Type B pancreatic cell (in vitro differentiated cells): ENCODE measurements at places on chromosomes 6 and 20. TPM values are rescaled to one million over a fixed set of nuclear protein-coding genes. Genes with fewer than 3 reads are reported as not detected.

- no peak overlapping the region for H3K4me3 ChIP-seq
- H3K36me3 ChIP-seq = no peaks in the 10 kb centered on the region
- peaks cover 53% of the 10 kb centered on the region for H3K27me3 ChIP-seq
- no peak overlapping the region for H3K27ac ChIP-seq
- DNase-seq = no peak
- peaks cover 13% of the 10 kb centered on the region for H3K4me1 ChIP-seq
Observed at GRCh38 chr6:44339763-44340625, 2.5 kb upstream of the SPATS1 start.

DNA sequence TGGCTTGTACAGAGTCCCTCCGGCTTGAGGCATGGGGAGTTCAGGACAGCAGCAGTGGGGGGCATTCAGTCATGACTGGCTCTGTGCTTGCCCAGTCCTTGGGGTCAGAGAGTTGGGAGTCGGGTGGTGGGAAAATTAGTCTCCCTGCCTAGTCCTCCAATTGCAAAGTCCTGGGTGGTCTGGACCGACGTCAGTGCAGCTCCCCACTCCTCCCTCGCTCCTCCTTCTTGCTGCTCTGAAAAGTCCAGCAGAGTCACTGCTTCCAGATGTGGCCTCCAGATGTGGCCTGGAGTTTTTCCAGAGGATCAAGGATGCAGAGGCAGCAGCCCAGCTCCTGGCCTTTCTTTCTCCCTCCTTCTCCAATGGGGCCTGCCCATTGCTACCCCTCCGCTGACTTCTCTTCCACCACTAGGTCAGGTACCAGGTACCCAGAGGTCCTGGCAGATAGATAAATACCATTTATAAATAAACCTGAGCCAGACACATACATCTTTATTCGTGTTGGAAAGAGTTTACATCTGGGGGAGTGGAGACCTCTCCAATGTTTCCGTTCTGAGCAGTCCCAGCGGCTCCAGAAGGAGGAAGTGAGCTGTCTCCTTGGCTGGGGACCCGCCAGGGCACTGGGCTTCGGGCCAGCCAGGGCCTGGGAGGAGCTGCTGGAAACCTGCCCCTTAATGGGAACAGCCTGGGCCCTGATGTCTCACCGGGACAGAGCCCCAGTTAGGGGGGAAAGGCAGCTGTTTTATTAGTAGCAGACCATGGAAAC, 49.0 kb upstream of the RNF24 start:
- no peaks in the 10 kb centered on the region for H3K27me3 ChIP-seq
- H3K27ac ChIP-seq = peak overlapping the region; percentile 71
- H3K4me1 ChIP-seq = peaks cover 44% of the 10 kb centered on the region

DNA sequence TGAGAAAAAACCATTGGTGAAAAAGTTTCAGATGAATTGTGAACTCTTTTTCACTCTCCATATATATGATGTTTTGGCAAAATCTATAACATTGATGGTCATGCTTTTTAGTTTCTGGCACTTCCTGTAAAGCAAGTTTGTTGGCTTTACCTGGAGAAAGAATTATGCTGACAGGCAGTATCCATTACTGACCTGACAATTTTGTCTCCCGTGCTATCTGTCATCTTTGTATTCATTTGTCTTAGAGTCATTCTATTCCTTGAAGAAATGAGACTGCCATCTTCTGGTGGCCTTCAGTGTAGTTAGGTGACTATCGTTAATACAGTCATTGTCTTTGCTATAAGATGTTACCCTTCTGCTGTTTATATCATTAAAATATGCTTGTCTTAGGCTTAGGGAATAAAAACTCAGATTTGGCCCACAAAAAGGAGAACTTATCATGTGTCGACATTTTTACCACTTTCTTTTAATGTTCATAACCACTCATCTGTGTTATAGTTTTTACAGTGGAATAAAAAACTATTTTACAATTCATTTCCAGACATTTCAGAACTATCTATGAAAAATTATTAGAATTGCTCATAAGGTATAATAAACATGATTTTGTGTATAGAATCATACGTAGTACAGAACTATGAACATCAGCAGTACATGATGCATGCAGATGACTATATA, 707.0 kb downstream of the EPM2A start:
- H3K4me1 ChIP-seq = peaks cover 6% of the 10 kb centered on the region
- H3K36me3 ChIP-seq = no peaks in the 10 kb centered on the region
- H3K4me3 ChIP-seq = no peak overlapping the region
- no peak for DNase-seq
- peaks cover 4% of the 10 kb centered on the region for H3K27me3 ChIP-seq

- H3K27me3 ChIP-seq = peaks cover 71% of the 10 kb centered on the region
- peak; percentile 76 for DNase-seq
- H3K27ac ChIP-seq = no peak overlapping the region
Observed at GRCh38 chr6:32415521-32416019, 8.6 kb upstream of the BTNL2 start.

GRCh38 chr6:43229803-43230620, 731 bp upstream of the DNPH1 start:
- DNase-seq = no peak
- H3K27me3 ChIP-seq = peaks cover 22% of the 10 kb centered on the region
- peak overlapping the region; percentile 89 for H3K4me3 ChIP-seq
- H3K36me3 ChIP-seq = no peaks in the 10 kb centered on the region

- peak overlapping the region; percentile 44 for H3K4me3 ChIP-seq
- H3K36me3 ChIP-seq = no peaks in the 10 kb centered on the region
- peak overlapping the region; percentile 6 for H3K27ac ChIP-seq
- peaks cover 6% of the 10 kb centered on the region for H3K4me1 ChIP-seq
Observed at GRCh38 chr6:114707081-114707620, 364.3 kb upstream of the HS3ST5 start.

- no peaks in the 10 kb centered on the region for H3K36me3 ChIP-seq
- H3K4me3 ChIP-seq = no peak overlapping the region
- H3K27ac ChIP-seq = no peak overlapping the region
- DNase-seq = no peak
- H3K4me1 ChIP-seq = no peaks in the 10 kb centered on the region
- H3K27me3 ChIP-seq = peaks cover 19% of the 10 kb centered on the region
Observed at GRCh38 chr20:1674990-1675780, 17.6 kb upstream of the SIRPG start.

DNA sequence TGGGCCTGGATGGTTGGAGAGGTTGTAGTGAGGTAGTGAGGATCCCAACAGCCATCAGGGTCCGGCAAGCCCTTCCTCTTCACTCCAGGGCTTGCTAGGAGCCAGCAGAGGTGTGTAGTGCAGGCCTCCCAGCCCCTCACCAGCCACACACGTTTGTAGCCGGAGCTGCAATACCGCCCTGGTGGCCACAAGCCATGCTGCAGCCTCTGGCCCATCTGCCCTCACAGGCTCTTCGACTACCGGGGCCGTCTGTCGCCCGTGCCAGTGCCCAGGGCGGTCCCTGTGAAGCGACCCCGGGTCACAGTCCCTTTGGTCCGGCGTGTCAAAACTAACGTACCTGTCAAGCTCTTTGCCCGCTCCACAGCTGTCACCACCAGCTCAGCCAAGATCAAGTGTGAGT, 36.4 kb downstream of the EIF2S2 start:
- no peak overlapping the region for H3K27ac ChIP-seq
- H3K4me3 ChIP-seq = no peak overlapping the region
- peaks cover 30% of the 10 kb centered on the region for H3K36me3 ChIP-seq
- H3K27me3 ChIP-seq = no peaks in the 10 kb centered on the region
- peaks cover 6% of the 10 kb centered on the region for H3K4me1 ChIP-seq

DNA sequence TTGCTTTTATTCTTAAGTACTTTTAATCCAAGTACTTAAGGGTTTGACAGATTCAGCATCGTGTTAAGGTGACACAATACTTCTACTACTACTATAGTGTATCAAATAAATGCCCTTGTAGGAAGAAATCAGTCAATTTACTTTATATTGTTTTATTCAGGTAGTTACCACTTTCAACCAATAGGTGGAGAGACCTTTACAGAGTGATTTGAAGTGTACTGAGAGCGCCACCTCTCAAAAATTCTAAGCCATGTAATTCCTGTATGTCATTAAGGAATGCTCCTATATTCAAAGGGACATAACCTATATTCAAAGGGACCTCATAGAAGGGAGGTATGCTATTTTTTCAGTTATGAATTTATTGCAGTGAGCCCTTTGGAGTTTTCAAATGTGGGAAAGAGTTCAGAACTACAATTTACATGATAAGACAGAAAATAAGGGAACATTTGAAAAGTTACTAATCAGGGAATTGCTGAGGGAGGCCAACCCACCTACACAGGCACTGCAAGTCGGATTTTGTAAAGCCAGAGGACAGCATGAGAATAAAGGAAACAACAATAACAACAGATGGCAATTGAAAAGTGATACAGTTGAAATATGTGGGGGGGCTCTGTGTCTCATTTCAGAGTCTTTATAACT, 955.6 kb downstream of the TBC1D32 start:
- no peaks in the 10 kb centered on the region for H3K36me3 ChIP-seq

PI3 gene
- total RNA-seq = 3.7 and 6.9 TPM in 2 replicates

SPATS1 gene
- not detected in 2 replicates for total RNA-seq
